HFFc6 (cell line): ENCODE measurements at places on chromosomes 5 and 9. TPM values are rescaled to one million over a fixed set of nuclear protein-coding genes. Genes with fewer than 3 reads are reported as not detected.

DNA sequence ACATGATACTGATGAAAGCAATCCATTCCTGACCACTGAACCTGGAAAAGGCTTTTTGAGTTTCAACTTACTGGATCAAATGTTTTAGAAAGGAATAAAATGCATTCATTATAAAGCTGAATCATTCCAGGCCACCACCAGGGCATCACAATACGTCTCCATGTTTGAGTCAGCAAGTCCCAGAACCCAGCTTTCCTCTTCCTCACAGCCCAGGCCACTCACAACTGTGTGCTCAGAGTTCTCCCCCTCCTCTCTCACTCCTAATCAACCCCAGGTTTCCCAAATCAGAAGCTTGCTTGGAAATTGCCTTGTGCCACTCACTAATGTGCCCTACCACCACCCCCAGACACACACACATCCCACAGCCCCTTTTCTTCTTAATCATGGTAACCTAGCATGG lies 91.7 kb downstream of the GNA14 start:
- no peaks in the 10 kb centered on the region for H3K4me1 ChIP-seq
- no peak overlapping the region for H3K4me3 ChIP-seq
- H3K27me3 ChIP-seq, result no peaks in the 10 kb centered on the region; the same call in none of the 2 replicates
- no peak overlapping the region for H3K27ac ChIP-seq
- no peak for DNase-seq

GRCh38 chr5:108521841-108522506 lies 140.1 kb upstream of the FBXL17 start:
- no peak overlapping the region for H3K27ac ChIP-seq
- H3K4me1 ChIP-seq, result peaks cover 15% of the 10 kb centered on the region
- H3K36me3 ChIP-seq, result no peaks in the 10 kb centered on the region
- peaks cover 3% of the 10 kb centered on the region for H3K27me3 ChIP-seq

GRCh38 chr9:113558632-113559502 lies 95.3 kb downstream of the RGS3 start:
- no peak overlapping the region for H3K27ac ChIP-seq
- peak; percentile 53 for DNase-seq
- H3K36me3 ChIP-seq, result no peaks in the 10 kb centered on the region

DNA sequence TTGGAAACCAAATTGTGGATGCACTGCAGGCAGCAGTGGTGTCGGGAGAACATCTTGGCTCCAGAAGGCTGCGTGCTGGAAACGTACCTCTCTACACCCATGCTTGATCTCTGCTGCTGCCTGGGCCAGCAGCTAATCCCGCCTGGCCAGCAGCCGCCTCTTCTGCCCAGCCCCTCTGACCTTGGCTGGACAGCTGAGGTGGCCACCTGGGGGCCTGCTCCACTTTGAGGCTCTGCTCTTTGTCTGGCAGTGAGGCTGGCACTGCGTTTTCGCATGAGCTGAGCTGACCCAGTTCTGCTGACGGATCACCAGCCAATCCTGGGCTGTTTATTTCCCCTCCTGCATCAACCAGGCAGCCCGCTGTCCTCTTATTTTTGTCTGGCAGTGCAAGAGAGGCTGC lies 154.9 kb downstream of the TENT4A start:
- H3K4me3 ChIP-seq, result no peak overlapping the region
- H3K36me3 ChIP-seq, result no peaks in the 10 kb centered on the region
- H3K27me3 ChIP-seq, result no peaks in the 10 kb centered on the region; the same call in 1 of the 2 replicates
- no peak for DNase-seq
- no peak overlapping the region for H3K27ac ChIP-seq
- H3K4me1 ChIP-seq, result no peaks in the 10 kb centered on the region

DNA sequence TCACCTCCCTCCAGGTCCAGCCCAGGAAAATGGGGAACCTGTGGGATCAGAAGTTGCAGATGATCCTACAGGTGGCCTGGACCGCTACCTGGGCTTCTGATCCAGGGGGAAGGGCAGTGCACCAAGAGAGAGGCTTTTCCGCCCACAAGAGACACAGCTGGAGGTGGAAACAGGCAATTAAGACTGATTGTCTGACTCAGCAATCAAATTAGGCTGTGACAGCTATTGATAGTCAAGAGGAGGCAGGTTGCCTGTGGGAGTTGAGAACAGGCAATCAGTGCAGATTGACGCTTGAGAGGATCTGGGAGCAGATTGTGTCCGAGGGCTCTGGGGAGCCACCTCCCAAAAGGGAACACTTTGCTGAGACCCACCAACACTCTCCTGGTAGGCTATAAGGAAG lies 71.1 kb upstream of the SLC44A1 start:
- peaks cover 16% of the 10 kb centered on the region for H3K4me1 ChIP-seq
- no peak overlapping the region for H3K27ac ChIP-seq
- H3K4me3 ChIP-seq, result no peak overlapping the region
- DNase-seq, result no peak
- H3K36me3 ChIP-seq, result no peaks in the 10 kb centered on the region

DNA sequence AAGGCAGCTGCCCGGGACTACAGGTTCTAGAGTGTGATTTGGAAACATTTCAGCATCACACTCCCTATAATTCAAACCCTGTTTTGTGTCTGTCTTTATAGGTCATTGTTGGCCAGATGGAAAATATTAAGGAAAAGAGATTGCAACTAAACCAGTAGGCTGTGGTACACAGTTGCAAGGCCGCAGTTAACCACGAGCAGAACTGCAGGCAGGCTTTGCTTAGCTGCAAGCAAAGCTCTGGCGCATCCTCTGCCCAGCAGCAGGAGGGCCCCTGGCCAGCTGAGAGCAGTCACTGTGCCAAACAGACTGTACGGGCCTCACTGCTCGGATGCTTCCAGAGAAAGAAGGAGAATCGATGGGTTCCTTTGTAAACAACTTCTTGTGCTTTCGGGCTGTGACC lies 204.5 kb downstream of the DENND1A start:
- DNase-seq, result peak; percentile 8
- no peak overlapping the region for H3K4me3 ChIP-seq
- peaks cover 38% of the 10 kb centered on the region for H3K4me1 ChIP-seq
- H3K36me3 ChIP-seq, result peaks cover 35% of the 10 kb centered on the region
- H3K27me3 ChIP-seq, result no peaks in the 10 kb centered on the region

DNA sequence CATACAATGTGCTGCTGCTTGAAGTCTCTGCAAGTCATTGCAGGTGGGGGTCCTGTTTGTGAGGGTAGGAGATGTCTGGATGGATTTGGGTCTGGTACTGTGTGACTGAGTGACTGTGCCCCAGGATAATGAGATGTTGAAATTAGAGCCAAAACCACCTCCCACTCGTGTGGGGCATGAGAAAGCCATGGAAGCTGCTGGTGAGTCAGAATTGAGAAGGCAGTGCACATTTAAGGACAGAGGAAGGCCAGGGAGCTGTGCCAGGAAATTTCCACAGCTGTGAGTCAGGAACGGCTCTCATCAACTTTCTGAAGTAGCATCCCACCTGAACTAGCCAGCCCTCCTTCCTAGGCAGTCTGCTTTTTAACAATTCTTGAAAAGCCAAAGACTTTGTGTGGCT lies 229.8 kb downstream of the DRD1 start:
- H3K36me3 ChIP-seq, result no peaks in the 10 kb centered on the region
- peaks cover 6% of the 10 kb centered on the region for H3K27me3 ChIP-seq
- peak; percentile 87 for DNase-seq
- no peak overlapping the region; the same call in 1 of the 2 replicates for H3K27ac ChIP-seq

- H3K27ac ChIP-seq, result peak overlapping the region; percentile 94
- peaks cover 8% of the 10 kb centered on the region for H3K27me3 ChIP-seq
- peak overlapping the region; percentile 90 for H3K4me3 ChIP-seq
- peak; percentile 97 for DNase-seq
- H3K4me1 ChIP-seq, result peaks cover 18% of the 10 kb centered on the region
- peaks cover 5% of the 10 kb centered on the region; the same call in 1 of the 2 replicates for H3K36me3 ChIP-seq
These were observed 6.9 kb upstream of the ZBTB5 start for GRCh38 chr9:37471942-37472684.

Gene TMEM252
- total RNA-seq, result not detected in 3 replicates

Gene FAM221B
- total RNA-seq, result not detected in 3 replicates
